NCI-H1417 (cell line): ENCODE measurements at places on chromosomes 3 and 15.

- DNase-seq: no peak
Observed at GRCh38 chr3:112504123-112504522, 4.9 kb upstream of the BTLA start.

DNA sequence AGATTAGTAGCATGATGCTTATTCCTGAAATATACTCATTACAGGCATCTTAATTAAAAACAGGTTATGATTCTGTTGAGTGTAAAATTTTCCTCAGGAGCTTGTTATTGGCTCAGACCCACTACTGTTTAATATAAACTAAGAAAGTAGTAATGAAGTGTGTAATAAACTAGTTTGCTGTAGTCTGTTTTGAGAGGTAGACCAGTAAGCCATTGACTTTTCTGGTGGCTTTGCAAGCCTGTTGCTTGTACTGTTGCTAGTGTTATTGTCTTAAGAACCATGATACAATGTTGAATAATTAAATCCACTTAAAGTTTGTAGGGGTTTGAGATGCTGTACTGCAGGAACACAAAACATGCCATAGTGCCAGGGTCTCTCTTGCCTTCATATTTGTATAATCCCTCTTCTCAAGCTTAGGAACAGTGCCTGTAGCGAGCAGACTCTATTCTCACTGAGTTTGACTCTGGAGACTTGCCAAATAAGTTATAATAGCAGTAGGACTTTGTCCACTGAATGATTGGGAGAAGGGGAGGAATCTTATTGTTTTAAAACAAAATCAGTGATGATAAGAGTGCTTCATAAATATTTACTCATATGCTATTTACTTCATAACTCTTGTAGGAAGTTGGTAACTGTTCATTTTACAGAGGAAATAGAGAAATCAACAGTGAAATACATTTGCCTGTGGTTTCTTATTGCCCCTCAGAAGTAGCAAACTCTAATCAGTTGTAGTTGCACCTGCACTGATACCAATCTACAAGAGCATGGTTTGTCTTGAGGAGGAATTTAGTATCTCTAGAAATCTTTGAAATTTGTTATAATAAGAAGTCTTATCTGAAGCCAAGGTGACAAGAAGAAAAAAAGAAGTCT, 13.4 kb downstream of the TCF12 start:
- DNase-seq: no peak

DNA sequence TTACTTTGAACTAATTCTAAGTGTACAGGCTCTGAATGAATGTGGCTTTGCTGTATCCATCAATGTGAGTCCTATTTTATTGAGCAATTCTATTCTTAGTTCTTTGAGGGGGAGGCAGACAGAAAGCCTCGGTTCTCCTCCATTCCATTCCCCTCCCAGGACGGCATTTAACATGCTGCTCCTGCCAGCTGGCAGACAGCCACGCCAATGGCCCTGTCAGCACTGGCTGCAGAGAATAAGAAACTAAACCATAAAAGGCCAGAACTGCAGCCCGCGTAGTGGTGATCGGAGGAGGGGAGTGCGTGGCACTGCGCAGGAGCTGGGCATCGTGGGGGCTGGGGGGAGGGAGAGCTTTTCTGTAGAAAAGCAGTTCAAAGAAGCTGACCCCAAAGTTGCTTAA, 76.0 kb upstream of the HACD2 start:
- no peak for DNase-seq

- peak; percentile 17 for DNase-seq
Observed at GRCh38 chr3:138440121-138440521, 5.7 kb downstream of the ESYT3 start.

DNA sequence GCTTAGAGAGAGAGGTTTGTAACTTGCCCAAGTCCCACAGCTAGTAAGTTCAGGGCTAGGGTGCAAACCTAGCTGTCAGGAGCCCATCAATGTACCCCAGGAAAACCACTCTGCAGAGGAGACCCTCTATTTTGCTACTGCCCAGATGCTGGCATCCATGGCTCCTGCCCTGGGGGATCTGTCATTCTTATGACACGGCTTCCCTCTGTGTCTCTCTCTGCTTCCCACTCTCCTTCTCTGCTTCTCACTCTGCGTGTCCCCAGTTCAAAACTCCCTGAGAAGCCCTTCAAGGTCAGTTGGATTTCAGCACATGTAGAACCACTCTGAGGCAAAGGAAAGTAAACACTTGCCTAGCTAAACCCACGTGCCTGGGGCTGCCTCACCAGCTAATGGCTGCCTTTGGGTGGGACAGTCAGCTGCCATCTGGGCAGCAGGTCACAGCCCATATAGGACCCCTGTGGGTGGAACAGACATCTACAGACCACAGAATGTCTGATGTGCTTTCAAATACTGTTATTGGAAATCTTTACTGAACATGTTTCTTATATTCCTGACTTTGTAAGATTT, 29.4 kb upstream of the SLCO2A1 start:
- DNase-seq: no peak

GRCh38 chr3:66053550-66054094, 14.9 kb upstream of the MAGI1 start:
- no peak for DNase-seq

DNA sequence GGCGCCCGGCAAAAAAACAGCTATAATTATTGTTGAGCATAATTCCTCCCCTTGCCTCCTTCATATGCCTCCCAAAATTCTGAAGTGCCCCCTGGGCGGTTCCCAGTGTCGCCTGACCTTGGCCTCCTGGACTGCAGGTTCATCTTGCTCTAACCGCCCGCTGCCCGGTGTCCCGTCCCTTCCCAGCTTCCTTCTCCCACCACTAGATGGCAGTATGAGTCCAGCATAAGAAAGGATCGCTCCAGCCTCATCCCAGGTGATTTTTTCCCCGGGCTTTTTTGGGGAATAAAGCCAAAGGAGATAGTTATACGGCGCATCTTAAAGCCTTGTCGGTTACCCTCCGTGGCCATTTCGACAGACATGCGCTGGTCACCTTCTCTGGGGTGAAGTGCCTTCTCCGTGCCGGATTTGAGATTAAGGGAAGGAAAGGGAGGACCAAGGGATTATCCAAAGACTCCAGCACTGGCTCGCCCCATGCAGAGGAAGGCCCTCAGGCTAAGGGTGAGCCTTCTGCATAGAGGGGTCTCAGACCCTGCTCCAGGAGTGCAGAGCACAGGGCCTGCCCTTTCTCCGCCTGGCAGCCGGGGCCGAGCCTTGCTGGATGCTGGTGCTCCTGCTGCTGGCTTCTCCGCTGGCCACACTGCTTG, 45.8 kb upstream of the TRA2B start:
- DNase-seq: peak; percentile 88

DNA sequence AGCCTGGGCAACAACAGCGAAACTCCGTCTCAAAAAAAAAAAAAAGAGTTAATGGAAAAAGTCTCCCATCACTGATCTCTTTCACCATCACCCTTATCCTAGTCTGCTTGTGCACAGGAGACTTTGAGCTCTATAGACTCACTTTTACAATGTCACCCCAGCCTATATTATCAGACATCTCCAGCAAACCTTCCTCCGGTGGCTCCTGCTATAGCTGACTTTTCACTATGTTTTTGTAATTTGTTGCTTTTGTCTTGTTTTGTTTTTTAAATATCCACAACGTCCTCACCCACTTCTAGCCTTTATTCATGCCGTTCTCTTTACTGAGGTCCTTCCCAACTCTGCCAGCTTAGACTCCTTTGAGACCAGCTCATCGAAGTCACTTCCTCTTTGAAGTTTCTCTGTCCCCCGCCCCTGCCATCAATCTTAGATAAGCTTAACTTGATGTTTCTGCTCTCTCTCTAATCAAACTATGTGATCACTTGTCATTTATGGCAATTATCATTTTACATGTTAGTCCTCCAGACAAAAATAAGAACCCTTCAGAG, 82.7 kb upstream of the CHD2 start:
- peak; percentile 61 for DNase-seq

DNA sequence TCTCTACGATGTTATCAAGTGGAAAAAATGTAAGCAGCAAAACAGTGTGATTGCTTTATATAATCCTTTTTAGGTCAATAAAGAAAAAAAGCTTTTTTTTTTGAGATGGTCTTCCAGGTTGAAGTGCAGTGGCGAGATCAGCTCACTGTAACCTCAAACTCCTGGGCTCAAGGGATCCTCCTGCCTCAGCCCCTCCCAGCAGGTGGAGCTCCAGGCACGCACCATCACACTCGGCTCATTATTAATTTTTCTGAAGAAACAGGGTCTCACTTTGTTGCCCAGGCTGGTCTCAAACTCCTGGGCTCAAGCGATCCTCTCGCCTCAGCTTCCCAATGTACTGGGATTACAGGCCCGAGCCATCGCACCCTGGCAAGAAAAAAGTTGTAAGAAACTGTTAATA, 17.3 kb downstream of the RNF168 start:
- DNase-seq: peak; percentile 17

DNA sequence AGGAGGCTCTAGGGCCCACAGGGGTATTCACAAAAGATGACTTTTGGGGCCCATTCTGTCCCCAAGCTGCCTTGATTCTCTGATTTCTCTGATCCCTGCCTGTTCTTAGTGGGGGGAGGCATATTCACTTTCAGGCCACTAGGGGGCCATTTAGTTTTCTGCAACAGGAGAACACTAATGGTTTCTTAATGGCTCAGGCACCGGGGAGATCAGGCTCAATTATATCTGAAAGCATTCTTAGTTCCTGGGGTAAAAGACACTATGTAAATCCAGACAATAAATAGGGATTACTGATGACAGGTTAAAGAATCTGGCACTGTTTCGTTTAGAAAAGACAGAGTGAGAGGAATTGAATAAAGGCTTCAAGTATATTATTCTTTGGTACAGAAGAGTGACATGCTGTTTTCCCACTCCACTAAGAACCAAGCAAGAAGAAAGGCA, 2.5 kb upstream of the INAFM2 start:
- peak; percentile 70 for DNase-seq

GRCh38 chr3:74134831-74135230, 479.6 kb downstream of the CNTN3 start:
- DNase-seq: no peak

DNA sequence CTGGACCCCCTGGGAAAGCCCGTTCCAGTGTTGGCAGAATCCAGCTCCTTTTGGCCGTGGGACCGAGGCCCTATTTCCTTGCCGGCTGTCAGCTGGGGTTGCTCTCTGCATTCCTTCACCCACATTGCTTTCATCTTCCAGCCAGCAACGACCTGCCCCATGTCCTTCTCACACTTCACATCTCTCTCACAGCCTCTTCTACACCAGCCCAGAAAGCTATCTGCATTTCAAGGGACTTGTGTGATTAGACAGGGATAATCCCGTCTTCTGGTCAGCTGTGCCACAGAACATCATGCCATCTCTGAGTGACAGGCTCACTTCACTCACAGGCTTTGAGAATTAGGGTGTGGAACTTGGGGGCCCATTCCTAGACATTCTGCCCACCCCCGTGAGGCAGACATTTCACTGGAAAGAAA, 16.4 kb downstream of the EFCC1 start:
- DNase-seq: no peak

GRCh38 chr15:60797444-60798040, 318.6 kb upstream of the ICE2 start:
- no peak for DNase-seq

- DNase-seq: no peak
Observed at GRCh38 chr3:155641956-155642355, 102.9 kb downstream of the PLCH1 start.
